COR-L47 (cell line): ENCODE measurements at places on chromosomes 13 and 19.

DNA sequence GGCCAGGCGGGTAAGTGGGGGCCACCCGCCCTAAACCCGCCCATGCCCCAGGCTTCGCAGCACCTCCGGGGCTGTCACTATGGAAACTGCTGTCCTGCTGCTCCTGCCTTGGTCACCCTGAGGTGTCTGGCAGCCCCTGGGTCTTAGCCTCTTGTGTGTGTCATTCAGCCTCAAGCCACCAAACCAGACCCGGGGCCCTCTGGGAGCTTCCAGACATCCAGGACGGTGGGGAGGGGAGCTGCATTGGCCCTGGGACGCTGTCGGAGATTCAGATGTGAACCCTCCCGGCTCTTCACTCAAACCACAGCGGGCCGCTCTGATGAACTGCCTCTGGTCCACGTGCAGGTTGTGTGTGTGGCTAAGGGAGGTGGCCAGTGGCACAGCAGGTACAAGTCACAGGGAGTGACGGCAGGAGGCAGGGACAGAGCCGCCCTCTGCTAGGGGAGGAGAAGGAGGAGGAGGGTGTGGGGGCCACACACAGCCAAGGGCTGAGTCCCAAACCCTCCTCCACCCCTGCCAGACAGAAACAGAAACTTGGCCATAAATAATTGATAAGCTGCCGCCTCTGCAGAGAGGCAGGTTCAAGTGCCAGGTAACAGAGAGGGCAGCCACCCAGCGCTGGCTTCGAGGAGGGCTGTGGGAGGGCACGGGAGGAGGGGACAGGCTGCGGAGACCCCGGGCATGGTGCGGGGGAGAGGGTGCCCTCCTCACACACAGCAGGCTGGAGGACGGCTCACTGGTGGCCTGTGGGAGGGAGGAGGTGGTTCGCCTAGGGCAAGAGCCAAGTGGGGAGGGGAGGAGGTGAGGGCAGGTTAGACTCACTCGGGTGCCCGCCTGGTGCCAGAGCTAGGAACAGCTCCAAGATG lies 8.0 kb downstream of the NANOS3 start:
- DNase-seq = peak; percentile 76

DNA sequence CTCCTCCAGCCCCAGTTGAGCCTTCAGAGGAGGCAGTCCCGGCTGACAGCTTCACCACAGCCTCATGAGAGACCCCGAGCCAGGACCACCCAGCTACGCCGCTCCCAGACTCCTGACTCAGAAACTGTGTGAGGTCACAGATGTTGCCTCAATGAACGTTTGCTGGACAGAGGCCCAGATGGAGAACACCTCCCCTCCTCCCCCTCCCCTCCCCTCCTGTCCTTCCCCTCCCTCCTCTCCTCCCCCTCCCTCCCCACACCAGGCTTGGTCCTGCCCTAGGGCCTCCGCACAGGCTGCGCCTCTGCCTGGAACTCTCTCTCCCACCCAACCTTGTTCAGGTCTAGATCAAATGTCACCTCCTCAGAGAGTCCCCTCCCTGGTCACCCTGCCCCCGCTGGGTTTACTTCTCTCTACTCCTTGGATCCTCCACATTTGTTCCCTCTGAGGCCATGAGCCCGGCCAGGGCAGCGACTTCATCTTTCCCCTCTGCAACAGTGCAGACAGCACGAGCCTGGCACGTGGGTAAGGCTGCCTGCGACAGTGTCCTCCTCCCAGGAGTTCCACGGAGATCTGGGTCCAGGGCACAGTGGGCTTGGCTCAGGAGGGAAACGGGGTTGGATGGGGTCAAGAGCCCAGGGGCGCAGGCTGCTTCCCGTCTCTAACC lies 17.4 kb downstream of the PIP5K1C start:
- no peak for DNase-seq

DNA sequence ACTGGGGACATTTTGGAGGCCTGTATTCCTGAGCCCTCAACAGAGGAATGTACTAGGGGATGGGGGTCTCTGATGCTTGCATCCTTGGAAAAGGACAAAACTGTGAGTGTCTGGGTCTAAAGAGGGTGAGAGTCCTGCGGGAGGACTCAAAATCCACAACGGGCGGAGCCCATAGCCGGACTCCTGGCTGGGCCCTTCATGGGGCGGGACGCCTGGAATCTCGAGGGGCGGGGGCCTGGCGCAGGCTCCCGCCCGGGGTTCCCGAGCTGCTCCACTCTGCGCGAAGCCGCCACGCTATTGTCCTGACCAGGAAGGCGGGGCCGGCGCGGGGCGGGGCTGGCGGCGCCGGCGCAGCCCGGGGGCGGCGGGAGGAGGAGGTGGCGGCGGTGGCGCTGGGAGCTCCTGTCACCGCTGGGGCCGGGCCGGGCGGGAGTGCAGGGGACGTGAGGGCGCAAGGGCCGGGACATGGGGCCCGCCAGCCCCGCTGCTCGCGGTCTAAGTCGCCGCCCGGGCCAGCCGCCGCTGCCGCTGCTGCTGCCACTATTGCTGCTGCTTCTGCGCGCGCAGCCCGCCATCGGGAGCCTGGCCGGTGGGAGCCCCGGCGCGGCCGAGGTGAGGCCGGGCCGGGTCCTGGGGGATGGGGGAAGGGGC lies at the start of gene APLP1:
Gene APLP1, plus strand, starts transcription at position 403 of the 651 bp plus-strand sequence. Its CDS starts 63 bp downstream, at position 466.
- peak; percentile 66 for DNase-seq

DNA sequence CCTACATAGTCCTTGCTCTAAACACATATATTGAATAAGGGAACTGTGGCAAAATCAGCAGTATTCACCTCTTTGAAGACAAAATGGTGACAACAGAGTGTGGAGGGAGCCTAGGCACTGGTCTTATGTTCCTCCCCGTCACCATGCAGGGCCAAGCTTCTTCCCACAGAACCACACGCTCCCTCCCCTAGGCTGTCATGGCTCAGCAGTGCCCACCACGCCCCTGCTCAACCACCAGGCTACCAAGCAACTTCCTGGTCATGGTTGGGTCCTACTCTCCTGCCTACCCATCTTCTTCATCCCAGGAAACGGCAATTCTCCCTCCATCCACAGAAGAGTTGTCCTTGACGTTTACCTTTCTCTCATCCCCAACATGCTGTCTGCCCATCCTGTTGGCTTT lies 126.1 kb downstream of the CRYL1 start:
- no peak for DNase-seq

DNA sequence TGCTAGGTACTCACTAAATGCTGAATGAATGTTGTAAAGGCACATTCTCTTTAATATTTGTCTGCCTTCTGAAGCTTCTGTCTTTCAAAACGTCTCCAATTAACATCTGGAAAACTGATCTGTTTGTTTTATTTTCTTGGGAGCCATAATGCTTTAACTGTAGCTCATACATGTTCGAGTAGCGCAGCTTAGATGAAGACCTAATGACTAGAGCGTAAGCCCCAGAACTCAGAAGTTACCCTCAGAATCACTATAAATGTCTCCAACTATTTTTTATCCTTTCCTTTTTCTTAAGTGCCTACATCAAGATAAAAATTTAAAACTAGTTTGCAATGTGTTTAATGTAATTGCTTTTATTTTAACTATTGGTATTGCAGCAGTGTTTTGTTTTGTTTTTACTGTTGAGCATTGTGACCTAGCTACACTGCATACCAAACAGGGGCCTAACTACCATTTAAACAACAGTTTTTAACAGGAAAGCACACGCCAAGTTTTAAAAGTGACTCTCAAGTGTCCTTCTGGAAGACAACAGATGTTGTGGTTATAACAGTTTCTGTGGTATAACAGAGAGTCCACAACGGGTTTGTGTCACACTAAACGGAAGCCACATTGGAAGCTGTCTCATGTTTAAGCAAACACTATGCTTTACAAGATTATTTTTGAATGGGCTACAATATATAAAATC lies 42.0 kb downstream of the MRPL57 start:
- no peak for DNase-seq

DNA sequence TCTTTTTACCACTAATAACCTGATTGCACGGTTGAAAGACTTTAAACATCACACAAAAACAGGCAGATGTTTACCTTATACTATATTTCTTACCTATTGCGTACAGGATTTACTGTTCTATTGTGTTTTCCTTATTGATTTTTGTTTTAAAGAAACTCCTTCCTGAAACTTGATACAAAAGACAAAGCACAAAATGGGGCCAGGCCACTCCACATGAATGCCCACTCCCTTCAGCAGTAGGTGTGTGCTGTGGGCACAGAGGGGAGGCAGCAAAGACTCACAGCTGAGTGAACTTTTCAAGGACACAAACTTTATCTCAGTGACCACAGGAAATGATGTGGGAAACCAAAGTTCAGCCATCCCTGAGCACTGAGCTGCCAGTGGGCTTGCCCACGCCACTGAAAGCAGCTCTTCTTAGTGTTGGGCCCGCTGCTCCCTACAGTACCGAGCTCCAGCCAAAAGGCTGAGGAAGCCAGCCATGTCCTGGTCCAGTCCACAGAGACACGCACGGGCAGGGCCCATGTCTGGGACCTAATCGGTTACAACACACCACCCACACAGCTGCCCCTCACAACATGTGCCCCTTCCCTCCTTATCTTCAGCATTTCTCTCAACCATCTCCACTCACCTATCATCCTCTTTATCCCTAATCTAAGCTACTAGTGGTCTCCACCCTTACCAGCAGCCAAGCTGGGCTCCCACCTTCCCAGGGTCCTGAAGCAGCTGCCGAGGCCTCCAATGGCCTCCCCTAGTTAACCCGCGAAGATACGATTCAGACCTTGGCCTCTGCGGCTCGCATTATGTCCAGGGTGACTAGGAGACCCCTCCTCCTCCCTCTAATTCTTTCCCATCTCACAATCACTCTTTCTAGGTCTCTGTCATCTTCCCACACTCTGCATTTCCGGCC lies 39.5 kb downstream of the ATP7B start:
- DNase-seq = no peak

GRCh38 chr19:34837262-34837661 lies 64.2 kb upstream of the ZNF599 start:
- peak; percentile 49 for DNase-seq

GRCh38 chr19:19711934-19712828 lies 20.7 kb downstream of the ZNF14 start:
- DNase-seq = no peak

DNA sequence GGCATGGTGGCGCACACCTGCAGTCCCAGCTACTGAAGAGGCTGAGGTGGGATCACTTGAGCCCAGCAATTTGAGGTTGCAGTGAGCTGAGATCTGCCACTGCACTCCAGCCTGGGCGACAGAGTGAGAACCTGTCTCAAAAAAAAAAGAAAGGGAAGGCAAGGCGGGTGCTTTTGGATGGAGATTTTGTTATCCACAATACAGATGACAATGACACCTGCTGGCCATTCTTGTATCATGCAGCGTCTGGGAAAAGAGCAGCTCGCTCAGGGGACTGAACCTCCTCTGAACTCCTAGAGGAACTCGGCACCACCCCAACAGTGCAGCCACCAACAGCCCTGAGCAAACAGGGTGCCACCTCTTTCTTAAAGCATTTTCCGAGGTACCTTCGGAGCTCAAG lies 22.8 kb downstream of the HAUS8 start:
- DNase-seq = no peak

GRCh38 chr13:112210371-112210770 lies 143.4 kb downstream of the SOX1 start:
- DNase-seq = no peak

GRCh38 chr13:97012251-97013048 lies 18.2 kb upstream of the OXGR1 start:
- DNase-seq = no peak

GRCh38 chr13:29456419-29456818 lies 139.1 kb downstream of the SLC7A1 start:
- DNase-seq = no peak

DNA sequence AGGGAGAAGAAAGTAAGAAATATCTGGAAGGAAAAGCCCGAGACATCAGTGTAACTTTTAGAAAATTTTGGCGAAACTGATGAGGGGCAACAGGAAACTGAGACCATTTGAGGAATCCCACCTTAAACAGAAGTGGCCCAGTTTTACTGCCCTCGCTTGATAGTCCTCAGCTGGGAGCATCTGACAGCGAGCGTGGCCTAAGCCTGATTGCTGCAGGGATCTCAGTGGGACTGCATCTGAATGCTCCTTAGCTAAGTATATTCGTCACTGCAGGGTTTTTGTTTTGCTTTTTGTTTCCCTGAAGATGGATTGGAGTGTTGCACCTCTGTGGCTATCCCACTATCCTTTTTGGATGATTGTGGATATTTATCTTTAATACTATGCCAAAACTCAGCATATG lies 262.7 kb upstream of the KLHL1 start:
- no peak for DNase-seq

GRCh38 chr13:27980280-27980998 lies 8.1 kb downstream of the URAD start:
- DNase-seq = no peak

- no peak for DNase-seq
Observed at GRCh38 chr13:90084684-90085290, 1262.7 kb upstream of the MIR17HG start.

DNA sequence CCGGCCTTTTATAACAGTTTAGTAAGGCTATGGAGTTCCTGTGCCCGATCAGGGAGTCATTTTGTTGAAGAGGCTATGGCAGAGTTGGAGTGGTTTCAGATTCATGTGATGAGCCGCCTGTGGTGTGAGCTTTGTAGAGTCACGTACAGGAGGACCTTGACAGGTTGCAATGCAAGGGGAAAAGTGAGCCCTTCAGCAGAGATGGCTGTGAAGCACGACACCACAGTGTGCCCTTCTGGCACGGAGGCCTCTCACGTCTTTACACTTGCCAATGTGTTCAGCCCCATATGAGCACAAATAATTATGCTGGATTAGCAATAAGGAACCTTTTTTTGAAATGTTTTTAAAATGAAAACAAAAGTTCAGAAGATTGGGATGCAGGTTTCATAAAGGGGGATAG lies 499.8 kb downstream of the LIG4 start:
- DNase-seq = no peak

DNA sequence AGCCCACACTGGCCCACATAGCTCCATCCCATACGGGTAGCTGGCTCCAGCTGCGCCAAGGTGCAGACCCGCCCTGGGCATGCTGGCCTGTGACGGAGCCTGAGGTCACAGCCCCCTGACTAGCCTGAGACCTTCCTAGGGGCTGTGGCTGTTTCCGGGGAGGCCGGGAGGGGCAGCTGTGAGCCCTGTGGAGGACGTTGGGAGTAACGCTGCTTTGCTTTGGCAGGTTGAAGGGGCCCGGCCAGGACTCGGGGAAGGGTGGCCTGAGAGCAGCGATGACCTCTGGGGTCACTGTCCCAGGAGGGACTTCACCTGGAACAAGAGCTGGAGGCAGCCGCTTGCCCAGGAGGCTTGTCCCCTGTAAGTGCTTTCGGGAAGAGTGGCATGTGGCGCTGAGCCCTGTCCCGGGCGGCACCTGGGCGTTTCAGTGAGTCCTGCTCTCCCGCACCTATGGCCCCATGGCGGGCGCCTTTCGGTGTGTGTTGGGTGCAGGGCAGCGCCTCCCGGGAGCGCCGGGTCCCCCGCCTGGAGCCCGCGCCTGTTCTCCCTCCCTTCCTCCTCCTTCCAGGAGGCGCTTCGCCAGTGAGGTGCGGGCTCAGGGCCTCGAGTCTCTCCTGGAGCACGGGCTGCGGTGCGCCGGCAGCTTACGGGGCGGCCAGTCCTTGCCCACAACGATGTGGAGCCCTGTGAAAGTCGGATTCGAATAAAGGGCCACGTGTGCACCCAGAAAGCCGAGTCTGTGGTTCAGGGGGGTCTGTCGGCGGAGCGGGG lies 1.1 kb upstream of the FAM174C start:
- no peak for DNase-seq

GRCh38 chr13:101767131-101767530 lies 314.7 kb downstream of the ITGBL1 start:
- no peak for DNase-seq

- DNase-seq = no peak
Observed at GRCh38 chr19:51644636-51645271, 1.9 kb downstream of the SIGLEC14 start.
